Esophagus squamous epithelium (tissue), 5 donors: ENCODE measurements at places on chromosomes 3 and 15. TPM values are rescaled to one million over a fixed set of nuclear protein-coding genes. Genes with fewer than 3 reads are reported as not detected.

FGD5 gene
- 0.80 TPM for total RNA-seq

RHOV gene
- 107 TPM for total RNA-seq

CYFIP1 gene
- 92.2 TPM for total RNA-seq

FBXO40 gene
- total RNA-seq: not detected

GOLGA6A gene
- not detected for total RNA-seq

GRCh38 chr3:141271279-141272030, 39.8 kb downstream of the PXYLP1 start:
- H3K4me1 ChIP-seq: no peaks in the 10 kb centered on the region
- no peak overlapping the region for H3K27ac ChIP-seq
- no peak for DNase-seq
- H3K27me3 ChIP-seq: no peaks in the 10 kb centered on the region
- H3K4me3 ChIP-seq: no peak overlapping the region
- H3K36me3 ChIP-seq: no peaks in the 10 kb centered on the region

- H3K27me3 ChIP-seq: no peaks in the 10 kb centered on the region
- DNase-seq: no peak
- H3K4me1 ChIP-seq: peaks cover 6% of the 10 kb centered on the region
- no peak overlapping the region for H3K27ac ChIP-seq
- H3K36me3 ChIP-seq: no peaks in the 10 kb centered on the region
- no peak overlapping the region for H3K4me3 ChIP-seq
These were observed 74.2 kb downstream of the MAGEF1 start for GRCh38 chr3:184637705-184638104.

GRCh38 chr15:83476066-83476465, 28.9 kb downstream of the SH3GL3 start:
- no peaks in the 10 kb centered on the region for H3K27me3 ChIP-seq
- no peak overlapping the region for H3K4me3 ChIP-seq
- no peak for DNase-seq
- H3K4me1 ChIP-seq: no peaks in the 10 kb centered on the region
- no peaks in the 10 kb centered on the region for H3K36me3 ChIP-seq
- no peak overlapping the region for H3K27ac ChIP-seq

GRCh38 chr15:64699751-64700388, 75.5 kb downstream of the RBPMS2 start:
- H3K4me1 ChIP-seq: peaks cover 59% of the 10 kb centered on the region
- peak overlapping the region; percentile 61 for H3K27ac ChIP-seq
- no peak for DNase-seq

GRCh38 chr15:57506422-57506821, 85.3 kb upstream of the MYZAP start:
- DNase-seq: no peak

DNA sequence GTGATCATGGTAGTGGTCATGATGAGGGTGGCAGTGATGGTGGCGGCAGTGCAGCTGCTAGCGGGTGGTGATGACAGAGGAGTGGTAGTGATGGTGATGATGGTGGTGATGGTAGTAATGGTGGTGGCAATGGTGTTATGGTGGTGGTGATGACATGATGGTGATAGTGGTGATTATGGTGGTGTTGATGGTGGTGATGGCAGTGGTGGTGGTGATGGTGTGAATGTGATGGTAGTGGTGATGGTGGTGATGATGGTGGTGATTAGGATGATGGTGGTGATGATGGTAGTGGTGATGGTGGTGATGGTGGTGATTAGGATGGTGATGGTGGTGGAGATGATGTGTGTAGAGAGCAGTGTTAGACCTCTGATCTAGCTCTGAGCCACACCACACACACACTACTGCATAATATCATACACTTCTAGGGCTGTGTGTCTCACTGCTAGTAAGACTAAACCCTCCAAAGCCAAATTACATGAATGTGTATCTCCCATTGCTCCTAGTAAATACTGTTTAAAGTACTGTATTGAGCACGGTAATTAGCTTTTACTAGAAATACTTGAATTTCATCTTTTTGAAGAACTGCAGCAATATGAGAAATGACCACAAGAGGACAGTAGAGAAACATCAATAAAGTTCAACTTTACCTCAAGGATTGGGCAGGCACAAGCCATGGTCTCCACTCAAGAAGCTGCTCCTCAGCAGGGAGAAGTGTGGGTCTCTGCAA, 28.8 kb downstream of the TMED3 start:
- H3K27ac ChIP-seq: no peak overlapping the region
- no peaks in the 10 kb centered on the region for H3K36me3 ChIP-seq
- H3K4me1 ChIP-seq: no peaks in the 10 kb centered on the region
